ENCODE measurements at places on chromosomes 13 and 19. TPM values are rescaled to one million over a fixed set of nuclear protein-coding genes. Genes with fewer than 3 reads are reported as not detected.

Gene FAM83E
- 0.33 TPM for total RNA-seq

Gene NCR1
- not detected for total RNA-seq

Gene PRSS57
- total RNA-seq = not detected

Gene HRC
- 2.1 TPM for total RNA-seq

Gene NXNL1
- total RNA-seq = not detected

- H3K27me3 ChIP-seq = no peaks in the 10 kb centered on the region
- no peak overlapping the region for H3K27ac ChIP-seq
- H3K4me1 ChIP-seq = peaks cover 2% of the 10 kb centered on the region
- no peaks in the 10 kb centered on the region for H3K36me3 ChIP-seq
- H3K4me3 ChIP-seq = no peak overlapping the region
Measured at GRCh38 chr13:30376426-30377311, 45.6 kb upstream of the UBE2L5 start.

DNA sequence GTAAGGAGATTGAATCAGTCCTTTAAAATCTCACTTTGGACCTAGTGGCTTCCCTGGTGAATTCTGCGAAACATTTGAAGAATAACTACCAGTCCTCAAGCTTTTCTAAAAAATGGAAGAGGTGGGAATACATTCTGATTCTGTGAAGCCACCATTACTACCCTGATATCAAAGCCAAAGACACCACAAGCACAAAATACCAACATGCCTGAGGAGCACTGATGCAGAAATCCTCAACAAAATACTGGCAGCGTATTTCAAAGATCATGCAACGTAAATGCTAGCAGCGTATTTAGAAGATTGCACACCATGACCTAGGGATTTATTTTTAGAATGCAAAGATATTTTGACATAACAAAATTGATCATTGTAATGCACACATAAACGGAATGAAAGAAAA is 14.4 kb downstream of the ATP4B start:
- no peak for DNase-seq
- no peaks in the 10 kb centered on the region for H3K27me3 ChIP-seq
- peaks cover 16% of the 10 kb centered on the region for H3K4me1 ChIP-seq
- no peaks in the 10 kb centered on the region for H3K36me3 ChIP-seq
- no peak overlapping the region for H3K27ac ChIP-seq
- H3K4me3 ChIP-seq = no peak overlapping the region

GRCh38 chr13:84741253-84741652 is 859.0 kb upstream of the SLITRK1 start:
- no peaks in the 10 kb centered on the region for H3K4me1 ChIP-seq
- H3K4me3 ChIP-seq = no peak overlapping the region
- DNase-seq = no peak
- H3K27me3 ChIP-seq = no peaks in the 10 kb centered on the region
- H3K36me3 ChIP-seq = no peaks in the 10 kb centered on the region

- DNase-seq = no peak
- no peak overlapping the region for H3K27ac ChIP-seq
- peak overlapping the region; percentile 80 for H3K4me3 ChIP-seq
- no peaks in the 10 kb centered on the region for H3K36me3 ChIP-seq
- peaks cover 5% of the 10 kb centered on the region for H3K27me3 ChIP-seq
Measured at GRCh38 chr13:39602277-39602613, 748 bp downstream of the LHFPL6 start.

DNA sequence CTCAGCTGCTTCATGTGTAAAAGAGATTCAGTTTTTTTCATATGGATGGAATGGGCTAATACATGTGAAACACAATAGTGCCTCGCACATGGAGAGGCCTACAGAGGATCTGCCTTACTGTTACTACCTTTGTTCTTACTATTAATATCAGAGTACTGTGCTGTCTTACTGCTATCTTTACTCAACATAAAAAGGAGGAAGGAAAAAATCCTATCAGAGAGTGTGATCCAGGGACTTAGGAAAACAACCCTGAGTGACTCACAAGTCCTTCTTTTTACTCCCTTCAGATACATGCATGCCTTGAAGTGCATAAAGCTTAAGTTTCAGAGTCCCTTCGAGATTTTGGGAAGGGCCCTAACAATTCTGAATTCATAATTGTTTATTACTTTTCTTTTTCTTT is 136.8 kb downstream of the TBC1D4 start:
- no peaks in the 10 kb centered on the region for H3K27me3 ChIP-seq
- no peaks in the 10 kb centered on the region for H3K4me1 ChIP-seq
- DNase-seq = no peak
- no peak overlapping the region for H3K4me3 ChIP-seq
- no peaks in the 10 kb centered on the region for H3K36me3 ChIP-seq

- H3K4me3 ChIP-seq = no peak overlapping the region
- no peaks in the 10 kb centered on the region for H3K27me3 ChIP-seq
- no peak overlapping the region for H3K27ac ChIP-seq
- no peak for DNase-seq
Measured at GRCh38 chr19:24002256-24002945, 84.6 kb upstream of the ZNF254 start.

GRCh38 chr13:35474496-35475211 is 1.8 kb downstream of the MAB21L1 start:
- no peak for DNase-seq
- no peaks in the 10 kb centered on the region for H3K4me1 ChIP-seq
- no peaks in the 10 kb centered on the region for H3K27me3 ChIP-seq
- no peaks in the 10 kb centered on the region for H3K36me3 ChIP-seq

GRCh38 chr19:3006075-3006767 is 22.9 kb downstream of the TLE2 start:
- no peaks in the 10 kb centered on the region for H3K27me3 ChIP-seq
- H3K4me1 ChIP-seq = no peaks in the 10 kb centered on the region
- no peak for DNase-seq
- H3K4me3 ChIP-seq = no peak overlapping the region
- no peaks in the 10 kb centered on the region for H3K36me3 ChIP-seq

DNA sequence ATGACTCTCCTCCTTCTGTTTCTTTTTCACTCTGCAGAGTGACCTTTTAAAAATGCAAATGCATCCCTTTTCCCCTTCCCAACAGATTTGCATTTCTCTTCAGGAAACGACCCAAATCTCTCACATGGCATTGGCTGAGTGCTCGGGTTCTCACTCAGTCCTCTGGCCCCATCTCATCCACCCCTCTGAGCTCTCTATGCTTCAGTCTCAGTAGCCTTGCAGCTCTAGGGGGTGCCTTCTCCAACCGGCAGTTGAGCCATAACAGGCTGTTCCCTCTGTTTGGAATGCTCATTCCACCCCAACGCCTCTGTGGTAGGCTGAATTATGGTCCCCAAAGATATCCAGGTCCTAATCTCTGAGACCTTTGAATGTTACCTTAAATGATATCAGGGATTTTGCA is 78.2 kb downstream of the AKAP11 start:
- no peaks in the 10 kb centered on the region for H3K27me3 ChIP-seq
- H3K36me3 ChIP-seq = no peaks in the 10 kb centered on the region
- H3K4me1 ChIP-seq = no peaks in the 10 kb centered on the region
- no peak for DNase-seq

DNA sequence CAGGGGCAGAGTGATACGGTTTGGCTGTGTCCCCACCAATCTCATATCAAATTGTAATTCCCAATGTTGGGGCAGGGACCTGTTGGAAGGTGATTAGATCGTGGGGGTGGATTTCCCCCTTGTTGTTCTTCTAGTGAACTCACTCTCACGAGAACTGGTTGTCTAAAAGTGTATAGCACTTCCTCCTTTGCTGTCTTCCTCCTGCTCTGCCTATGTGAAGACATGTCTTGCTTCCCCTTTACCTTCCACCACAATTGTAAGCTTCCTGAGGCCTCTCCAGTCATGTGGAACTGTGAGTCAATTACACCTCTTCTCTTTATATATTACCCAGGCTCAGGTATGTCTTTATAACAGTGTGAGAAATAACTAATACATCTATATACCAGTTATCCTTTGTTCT is 706.4 kb upstream of the KLHL1 start:
- H3K36me3 ChIP-seq = no peaks in the 10 kb centered on the region
- no peak overlapping the region for H3K27ac ChIP-seq
- H3K4me1 ChIP-seq = no peaks in the 10 kb centered on the region
- H3K27me3 ChIP-seq = no peaks in the 10 kb centered on the region
- no peak for DNase-seq
- H3K4me3 ChIP-seq = no peak overlapping the region

- H3K4me1 ChIP-seq = peaks cover 4% of the 10 kb centered on the region
- H3K4me3 ChIP-seq = no peak overlapping the region
- H3K36me3 ChIP-seq = no peaks in the 10 kb centered on the region
- no peak overlapping the region for H3K27ac ChIP-seq
- no peak for DNase-seq
Measured at GRCh38 chr13:106541826-106542225, 6.4 kb upstream of the EFNB2 start.

GRCh38 chr19:13707915-13708314 is 56.4 kb upstream of the MRI1 start:
- H3K36me3 ChIP-seq = no peaks in the 10 kb centered on the region
- H3K27ac ChIP-seq = no peak overlapping the region
- DNase-seq = no peak

DNA sequence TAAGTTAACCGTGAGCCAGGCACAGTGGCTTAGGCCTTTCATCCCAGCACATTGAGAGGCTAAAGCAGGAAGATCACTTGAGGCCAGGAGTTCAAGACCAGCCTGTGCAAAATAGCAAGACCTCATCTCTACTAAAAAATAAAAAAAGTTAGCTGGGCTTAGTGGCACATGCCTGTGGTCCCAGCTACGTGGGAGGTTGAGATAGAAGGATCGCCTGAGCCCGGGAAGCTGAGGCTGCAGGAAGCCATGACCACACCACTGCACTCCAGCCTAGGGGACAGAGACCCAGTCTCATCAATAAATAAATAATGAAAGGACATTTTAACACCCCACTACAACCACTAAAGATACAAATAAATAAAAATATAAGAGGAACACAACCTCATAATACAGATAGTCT is 21.6 kb downstream of the LSM14A start:
- peaks cover 11% of the 10 kb centered on the region for H3K36me3 ChIP-seq
- no peak overlapping the region for H3K27ac ChIP-seq
- DNase-seq = no peak
- H3K27me3 ChIP-seq = no peaks in the 10 kb centered on the region

- peaks cover 6% of the 10 kb centered on the region for H3K4me1 ChIP-seq
- no peaks in the 10 kb centered on the region for H3K27me3 ChIP-seq
- no peak overlapping the region for H3K27ac ChIP-seq
- no peak for DNase-seq
- H3K4me3 ChIP-seq = no peak overlapping the region
Measured at GRCh38 chr13:59447031-59447430, 716.7 kb downstream of the DIAPH3 start.
